ENCODE measurements at places on chromosomes 3 and 15.

DNA sequence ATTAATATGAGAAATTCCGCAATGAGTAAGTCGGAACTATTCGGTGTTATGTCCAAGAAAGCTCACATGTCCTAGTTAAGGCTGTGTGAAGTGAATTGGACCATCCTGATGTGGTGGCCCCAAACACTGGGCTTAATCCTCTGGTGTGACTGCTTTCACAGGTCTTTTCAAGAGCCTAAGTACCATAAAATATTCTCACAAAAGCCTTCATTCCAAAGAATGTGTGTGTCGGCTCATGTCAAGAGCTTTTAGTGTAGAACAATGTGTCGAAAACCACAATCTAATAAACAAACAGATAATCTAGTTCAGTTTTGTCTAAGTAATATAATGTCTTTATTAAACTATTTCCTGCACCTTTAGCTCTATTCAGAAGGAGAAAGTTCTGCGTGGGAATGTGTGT, 311.4 kb downstream of the LPP start:
- no peak for DNase-seq

GRCh38 chr3:45881078-45882022, 5.0 kb upstream of the CCR9 start:
- no peak for DNase-seq

- DNase-seq: no peak
Measured at GRCh38 chr15:36888011-36888992, 212.0 kb downstream of the MEIS2 start.

DNA sequence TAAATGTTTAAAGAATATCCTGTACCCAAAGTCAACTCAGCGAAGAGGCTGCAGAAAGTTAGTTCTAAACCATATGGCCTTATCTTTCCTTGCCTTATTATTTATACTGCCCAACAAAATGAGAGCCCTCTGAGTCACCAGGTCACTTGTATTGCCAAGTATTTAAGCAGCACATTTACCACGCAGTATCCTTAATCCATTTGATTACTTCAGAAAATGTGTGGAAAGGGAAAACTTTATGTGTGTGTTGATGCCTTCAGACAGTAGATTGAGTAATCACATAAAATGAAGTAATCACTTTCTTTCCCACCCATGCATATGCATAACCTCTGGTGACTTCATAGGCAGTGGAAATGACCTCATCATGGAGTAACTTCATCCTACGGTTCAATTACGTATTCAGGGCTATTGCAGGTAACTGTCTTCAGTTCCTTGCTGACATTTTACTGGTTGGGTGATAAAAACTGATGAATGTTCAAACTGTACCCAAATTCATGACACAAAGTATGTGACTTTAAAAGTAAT, 7.5 kb upstream of the CADPS start:
- no peak for DNase-seq

GRCh38 chr3:190044974-190045373, 75.7 kb downstream of the P3H2 start:
- DNase-seq: no peak

DNA sequence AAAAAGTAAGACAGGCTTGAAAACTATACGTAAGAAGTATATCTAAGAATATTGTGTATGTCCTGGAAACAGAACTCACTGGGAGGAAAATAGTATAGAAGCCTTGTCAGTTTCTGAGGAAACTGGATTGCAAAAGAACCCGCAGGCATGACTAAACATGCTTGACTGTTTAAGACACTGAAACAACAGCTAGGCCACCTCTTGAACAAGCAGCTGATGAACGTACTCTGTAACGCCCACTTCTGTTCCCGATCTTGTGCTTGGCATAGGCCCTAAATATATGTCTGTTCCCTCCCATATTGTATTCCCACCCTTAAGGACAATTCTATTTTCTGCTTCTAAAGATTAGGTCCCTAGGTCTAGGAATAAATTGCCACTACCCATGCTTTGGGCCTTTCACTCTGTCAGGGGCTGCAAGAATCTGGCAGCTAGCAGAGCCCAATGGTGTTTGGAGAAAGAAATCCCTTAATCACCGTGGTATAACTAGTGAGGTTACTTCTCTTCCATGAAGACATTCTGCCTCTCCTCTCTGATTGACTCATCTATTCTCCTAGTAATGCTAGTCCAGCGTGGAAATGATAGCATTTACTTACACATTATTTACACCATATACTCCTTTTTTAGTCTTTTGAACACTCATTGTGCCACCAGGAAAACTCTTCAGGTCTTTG, 46.2 kb downstream of the CD200 start:
- DNase-seq: no peak

- no peak for DNase-seq
Measured at GRCh38 chr3:112874725-112875124, 28.1 kb upstream of the CD200R1L start.

- DNase-seq: no peak
Measured at GRCh38 chr15:25724899-25725298, 138.2 kb downstream of the ATP10A start.

GRCh38 chr3:123584284-123584987, 417 bp downstream of the HACD2 start:
- no peak for DNase-seq
